Stimulated activated CD8-positive, alpha-beta memory T cell treated with anti-CD3 and anti-CD28 coated beads, Interleukin-4, amount 100 ng/mL, for 4 hours (primary cell): ENCODE measurements at places on chromosomes 4 and X.

DNA sequence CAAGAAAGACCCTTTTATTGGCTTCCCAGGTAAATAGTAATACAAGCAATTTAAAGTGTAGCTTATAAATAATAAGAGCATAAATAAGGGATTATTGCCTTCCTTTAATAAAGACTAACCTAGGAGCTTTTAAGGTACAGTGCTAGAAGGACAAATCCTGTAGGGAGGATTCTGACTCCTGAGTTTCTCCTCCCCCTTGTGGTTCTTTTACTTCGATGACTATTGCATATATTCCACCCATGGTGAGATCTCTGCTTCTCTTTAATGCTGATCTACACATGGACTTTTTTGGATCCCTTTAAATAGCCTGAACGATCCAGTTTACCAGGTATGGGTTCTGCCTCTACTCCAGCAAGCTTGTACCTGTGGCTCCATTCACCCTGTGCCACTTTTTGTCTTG lies 2.5 kb downstream of the GALNT7 start:
- no peak for DNase-seq

DNA sequence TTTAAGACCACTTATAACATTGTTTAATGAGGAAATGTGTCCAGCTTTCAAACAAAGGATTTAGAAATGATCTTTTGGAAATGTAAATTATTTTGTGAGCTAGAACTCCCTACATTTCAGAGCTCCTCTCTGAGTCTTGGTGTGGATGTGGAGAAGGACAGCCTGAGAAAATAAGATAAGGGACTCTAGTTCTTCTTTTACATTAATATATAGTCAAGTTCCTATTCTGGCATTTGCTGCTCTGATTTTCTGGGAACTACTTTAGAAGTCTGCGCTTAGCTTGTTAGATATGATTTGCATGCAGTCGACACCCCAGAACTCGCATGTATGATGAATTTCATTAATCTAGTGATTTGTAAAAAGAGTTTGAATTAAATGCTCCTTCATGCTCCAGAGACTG lies 45.5 kb downstream of the TSPAN7 start:
- DNase-seq = no peak

DNA sequence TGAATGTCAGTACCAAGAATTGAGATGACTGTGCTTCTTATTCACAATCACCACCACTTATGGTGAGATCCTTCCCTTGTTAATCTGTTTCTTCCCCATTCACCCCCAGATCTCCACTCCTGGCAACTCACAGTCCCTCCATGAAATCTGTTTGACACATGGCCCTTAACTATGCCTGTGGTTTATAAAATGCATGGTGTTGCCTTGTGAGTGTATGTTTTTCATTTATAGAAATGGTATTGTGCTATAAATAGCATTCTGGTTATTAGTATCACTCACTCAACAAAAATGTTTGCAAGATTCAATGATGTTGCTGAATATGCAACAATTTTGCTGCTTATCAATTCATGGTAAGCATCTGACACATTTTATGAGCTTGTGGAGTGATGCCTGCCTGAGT lies 131.0 kb downstream of the PRKX start:
- DNase-seq = no peak

DNA sequence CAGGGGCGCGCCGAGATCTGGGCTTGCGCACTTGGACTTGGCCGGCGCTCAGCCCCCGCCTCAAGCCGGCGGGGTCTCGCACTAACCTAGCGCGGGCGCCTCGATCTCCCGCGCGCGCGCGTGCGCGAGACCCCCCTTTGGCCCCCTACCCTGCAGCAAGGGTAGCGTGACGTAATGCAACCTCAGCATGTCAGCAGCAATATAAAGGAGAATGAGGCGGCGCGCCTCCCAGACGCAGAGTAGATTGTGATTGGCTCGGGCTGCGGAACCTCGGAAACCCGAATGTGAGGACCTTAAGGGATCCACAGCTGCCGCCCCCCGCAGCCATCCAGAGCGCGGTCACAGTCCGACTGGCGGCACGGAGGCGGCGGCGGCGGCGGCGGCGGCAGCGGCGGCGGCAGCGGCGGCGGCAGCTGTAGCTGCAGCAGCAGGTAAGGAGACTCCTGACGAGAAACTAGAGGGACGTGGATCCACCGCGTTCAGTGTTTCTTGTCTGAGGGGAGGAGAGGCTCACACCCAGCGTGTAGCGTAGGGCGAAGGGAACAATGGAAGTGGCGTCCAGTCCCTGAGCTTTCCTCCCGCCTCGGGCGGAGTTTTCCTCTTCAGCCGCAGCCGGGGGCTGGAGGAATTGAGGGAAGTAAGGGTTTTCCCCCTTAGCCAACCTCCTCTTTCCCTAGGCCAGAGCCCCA lies at the start of the genes SATL1 and ZNF711:
Gene SATL1 (minus strand): TSS at position 19 of the 689 bp plus-strand sequence. CDS start 134,811 bp downstream, outside the sequence.
Gene ZNF711 (plus strand): TSS at position 231 of the 689 bp plus-strand sequence. CDS start 3,582 bp downstream, outside the sequence.
- DNase-seq = no peak

DNA sequence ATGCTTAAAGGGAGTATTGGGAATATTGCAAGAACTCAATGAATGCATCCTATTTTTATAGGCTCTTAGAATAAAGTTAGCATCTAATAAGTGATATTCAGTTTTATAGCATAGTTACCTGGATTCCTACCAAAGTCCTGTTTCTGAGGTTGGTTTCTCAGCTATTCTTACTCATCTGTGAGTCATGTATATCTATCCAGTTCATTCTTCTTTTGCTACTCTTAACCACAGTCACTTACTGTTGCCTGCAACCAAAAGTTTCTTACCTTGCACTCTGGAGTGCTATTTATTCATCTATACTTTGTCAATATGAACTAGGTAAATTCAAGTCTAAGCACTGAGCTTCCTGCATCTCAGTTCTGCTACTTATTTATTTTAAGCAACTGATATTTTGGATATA lies 322.5 kb downstream of the HS3ST1 start:
- no peak for DNase-seq

- no peak for DNase-seq
Measured at GRCh38 chr4:5932035-5932568, 39.2 kb upstream of the CRMP1 start.

DNA sequence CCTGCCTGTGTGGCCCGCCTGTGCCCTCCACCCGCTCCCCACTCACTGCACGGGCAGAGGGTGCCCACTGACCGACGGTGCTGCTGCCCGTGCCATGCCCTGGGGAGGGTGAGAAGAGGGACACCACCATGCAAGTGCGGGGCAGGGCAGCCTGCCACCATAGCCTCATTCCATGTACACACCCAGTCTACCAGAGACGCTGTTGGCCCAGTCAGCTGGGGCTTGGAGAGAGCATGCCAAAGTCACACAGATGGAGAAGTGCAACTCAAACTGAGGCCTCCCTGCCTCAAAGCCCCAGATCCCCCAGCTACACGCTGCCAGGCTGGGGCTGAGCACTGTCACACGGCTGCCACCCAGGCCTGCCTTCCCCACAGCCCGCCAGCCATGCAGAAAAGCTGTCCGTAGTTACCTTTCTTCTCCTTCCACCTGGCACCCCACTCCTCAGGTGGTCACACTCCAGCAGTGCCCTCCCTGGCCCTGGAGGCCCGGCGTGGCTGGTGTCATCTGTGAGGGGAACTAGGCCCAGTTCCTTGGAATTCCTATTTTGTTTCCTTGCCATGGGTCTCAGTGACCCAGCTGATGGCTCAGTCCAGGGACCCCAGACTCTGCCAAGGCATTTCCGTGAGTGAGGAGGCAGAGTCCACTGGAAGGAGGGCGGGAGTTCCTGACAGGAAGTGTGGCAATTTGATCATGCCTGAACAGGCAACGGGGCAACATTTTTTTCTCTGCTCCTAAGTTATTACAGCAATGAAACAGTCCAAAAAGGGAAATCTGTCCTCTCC lies at the start of gene SLC2A9:
Gene SLC2A9 (minus strand): TSS at position 627 of the 782 bp plus-strand sequence. CDS start 68 bp downstream, at position 559.
- no peak for DNase-seq

DNA sequence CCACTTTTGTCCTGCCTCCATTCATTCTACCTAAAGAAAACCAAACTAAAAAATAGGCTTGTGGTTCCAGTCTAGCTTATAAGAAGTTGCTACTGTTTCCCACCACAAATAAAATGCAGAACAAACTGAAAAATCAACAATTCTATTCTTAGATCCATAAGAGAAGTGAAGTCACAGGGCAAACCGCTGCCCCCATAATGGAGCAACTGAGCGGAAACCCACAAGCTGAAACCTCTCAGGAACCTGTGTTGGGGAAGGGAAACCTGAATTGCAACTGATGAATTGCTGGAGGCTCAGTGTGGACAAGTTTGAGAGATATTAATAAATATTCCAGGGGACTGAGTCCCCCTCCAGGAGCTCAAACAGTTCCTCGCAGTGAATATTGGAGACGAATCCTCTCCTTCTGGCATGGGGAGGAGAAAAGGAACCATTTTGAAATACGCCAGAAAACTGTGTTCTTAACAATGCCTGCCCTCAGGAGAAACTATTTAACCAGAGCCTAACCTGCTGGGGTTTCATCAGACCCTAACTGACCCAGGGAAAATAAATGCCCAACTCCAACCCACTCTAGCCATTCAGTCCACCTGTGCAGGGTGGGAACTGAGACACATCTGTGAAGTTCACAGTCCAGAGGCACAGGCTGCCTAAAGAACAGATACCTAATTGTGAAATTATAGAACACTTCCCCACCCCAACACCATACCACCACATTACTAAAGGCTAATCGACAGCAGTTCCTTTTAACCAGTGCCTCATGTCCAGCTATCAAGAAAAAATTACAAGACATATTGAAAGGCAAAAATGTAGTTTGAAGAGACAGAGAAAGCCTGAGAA lies 22.8 kb upstream of the SH3RF1 start:
- DNase-seq = no peak

DNA sequence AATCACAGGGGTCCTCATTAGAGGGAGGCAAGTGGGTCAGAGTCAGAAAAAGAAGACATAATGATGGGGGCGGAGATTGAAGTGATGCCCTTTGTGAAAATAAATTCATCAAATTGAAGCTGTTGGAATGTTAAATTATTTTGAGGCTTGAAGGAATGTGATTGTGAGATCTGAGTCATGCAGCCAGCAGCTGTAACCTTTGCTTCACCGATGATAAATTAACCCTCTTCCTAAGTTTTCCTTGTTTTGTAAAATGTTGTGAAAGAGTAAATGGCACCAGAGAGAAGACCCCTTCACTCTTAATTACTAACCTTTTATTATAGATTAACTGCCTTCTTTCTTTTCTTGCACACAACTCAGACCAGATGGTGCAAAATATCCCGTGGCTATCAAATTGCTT lies 47.7 kb upstream of the FAM9A start:
- DNase-seq = no peak

- DNase-seq = no peak
Measured at GRCh38 chrX:23884427-23885024, 23.2 kb downstream of the APOO start.

DNA sequence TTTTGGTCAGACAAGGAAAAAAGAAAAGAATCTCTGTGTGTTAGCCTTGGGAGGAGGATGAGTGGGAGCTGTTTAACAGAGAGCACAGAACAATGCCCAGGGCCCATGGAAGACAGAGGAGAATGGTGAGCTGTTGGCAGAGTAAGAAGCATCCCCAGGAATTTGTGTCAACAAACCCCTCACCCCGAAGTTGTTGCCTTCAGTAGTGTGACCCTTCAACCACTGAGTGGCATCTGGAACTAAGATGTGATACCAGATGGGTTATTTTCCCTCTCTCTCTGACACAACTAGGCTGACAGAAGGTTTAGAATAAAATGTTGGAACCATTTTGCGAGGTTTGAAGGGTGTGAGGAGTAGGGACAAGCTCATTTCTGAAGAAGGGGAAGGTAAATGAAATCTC lies 25.1 kb downstream of the IGSF1 start:
- DNase-seq = no peak

GRCh38 chr4:106367072-106367471 lies 1.5 kb downstream of the GIMD1 start:
- DNase-seq = no peak

- DNase-seq = no peak
Measured at GRCh38 chr4:41613386-41613785, 75.4 kb downstream of the LIMCH1 start.

DNA sequence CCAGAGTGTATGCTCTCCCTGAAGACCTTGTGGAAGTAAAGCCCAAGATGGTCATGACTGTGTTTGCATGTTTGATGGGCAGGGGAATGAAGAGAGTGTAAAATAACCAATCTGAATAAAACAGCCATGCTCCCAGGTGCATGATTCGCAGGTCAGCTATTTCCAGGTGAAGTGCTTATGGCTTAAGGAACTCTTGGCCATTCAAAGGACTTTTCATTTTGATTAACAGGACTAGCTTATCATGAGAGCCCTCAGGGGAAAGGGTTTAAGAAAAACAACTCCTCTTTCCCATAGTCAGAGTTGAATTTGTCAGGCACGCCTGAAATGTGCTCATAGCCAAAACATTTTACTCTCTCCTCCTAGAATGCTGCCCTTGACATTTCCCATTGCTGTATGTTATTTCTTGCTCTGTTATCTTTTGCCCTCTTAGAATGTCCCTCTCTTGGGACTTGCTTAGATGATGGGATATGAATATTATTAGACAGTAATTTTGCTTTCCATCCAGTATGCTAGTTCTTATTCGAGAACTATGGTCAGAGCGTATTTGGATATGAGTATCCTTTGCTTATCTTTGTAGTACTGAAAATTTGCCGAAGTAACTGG lies 88.6 kb downstream of the PLS3 start:
- no peak for DNase-seq

GRCh38 chrX:148135738-148136137 lies 154.6 kb downstream of the FMR1NB start:
- no peak for DNase-seq

GRCh38 chrX:71251466-71251973 lies 2.4 kb downstream of the ZMYM3 start:
- no peak for DNase-seq

DNA sequence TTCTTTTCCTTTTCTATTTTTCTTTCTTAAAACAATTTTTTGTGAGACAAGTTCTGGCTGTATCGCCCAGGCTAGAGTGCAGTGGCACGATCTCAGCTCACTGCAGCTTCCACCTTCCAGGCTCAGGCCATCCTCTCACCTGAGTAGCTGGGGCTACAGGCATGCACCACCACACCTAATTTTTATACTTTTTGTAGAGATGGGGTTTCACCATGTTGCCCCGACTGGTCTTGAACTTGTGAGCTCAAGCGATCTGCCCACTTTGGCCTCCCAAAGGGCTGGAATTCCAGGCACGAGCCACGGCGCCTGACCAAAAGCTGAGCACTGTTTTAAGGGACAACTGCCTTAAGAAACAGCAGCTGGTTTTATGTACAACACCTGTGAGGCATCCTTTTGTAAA lies 9.3 kb upstream of the NAT8L start:
- no peak for DNase-seq

DNA sequence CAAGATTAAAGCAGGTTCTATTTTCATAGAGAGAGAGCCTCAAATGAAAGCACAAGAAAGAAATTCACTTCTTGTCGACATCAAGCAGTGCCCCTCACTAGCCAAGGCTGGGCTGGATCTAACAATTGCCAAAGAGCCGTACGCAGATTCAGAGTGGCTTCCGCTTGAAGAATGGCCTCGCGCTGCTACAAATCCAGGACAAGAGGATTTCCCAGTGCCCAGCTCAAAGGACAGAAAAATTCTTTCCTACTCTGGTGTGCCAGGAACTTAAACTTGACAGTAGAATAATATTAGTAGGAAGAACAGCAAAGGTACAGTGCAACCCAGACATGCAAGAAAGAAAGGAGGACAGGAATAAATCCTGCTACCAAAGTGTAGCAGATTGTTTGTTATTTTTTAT lies 56.5 kb upstream of the PPARGC1A start:
- no peak for DNase-seq
